Spleen (tissue), 13 donors: ENCODE measurements at places on chromosomes 16 and 17. TPM values are rescaled to one million over a fixed set of nuclear protein-coding genes. Genes with fewer than 3 reads are reported as not detected.

The ZNF287 gene
- 5.1 TPM for polyA plus RNA-seq

The NOXO1 gene
- polyA plus RNA-seq, result 1.3 TPM

The TBC1D3G gene
- polyA plus RNA-seq, result 11.3 TPM

The GNAO1 gene
- polyA plus RNA-seq, result 1.0 TPM

The TMEM235 gene
- not detected for polyA plus RNA-seq

The NPB gene
- polyA plus RNA-seq, result 3.0 TPM
